ENCODE measurements at places on chromosomes 5 and 9.

DNA sequence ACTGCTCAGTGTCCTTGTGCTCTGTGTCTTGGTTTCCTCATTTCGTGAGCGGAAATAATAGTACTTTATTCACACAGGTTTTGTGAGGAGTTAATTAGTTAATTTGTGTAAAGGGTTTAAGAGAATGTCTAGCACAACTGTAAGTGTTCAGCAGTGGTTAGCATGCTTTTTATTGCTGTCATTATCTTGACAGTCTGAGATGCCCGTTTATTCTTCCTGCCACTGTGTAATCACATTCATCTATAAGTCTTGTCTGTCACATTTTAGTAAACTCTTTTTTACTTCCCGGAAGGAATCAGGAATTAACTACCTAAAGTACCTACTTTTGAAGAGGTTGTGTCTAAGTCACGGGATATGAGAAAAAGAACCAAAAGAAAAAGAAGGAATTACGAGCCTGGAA, 38.0 kb downstream of the IQGAP2 start:
- no peak for DNase-seq

DNA sequence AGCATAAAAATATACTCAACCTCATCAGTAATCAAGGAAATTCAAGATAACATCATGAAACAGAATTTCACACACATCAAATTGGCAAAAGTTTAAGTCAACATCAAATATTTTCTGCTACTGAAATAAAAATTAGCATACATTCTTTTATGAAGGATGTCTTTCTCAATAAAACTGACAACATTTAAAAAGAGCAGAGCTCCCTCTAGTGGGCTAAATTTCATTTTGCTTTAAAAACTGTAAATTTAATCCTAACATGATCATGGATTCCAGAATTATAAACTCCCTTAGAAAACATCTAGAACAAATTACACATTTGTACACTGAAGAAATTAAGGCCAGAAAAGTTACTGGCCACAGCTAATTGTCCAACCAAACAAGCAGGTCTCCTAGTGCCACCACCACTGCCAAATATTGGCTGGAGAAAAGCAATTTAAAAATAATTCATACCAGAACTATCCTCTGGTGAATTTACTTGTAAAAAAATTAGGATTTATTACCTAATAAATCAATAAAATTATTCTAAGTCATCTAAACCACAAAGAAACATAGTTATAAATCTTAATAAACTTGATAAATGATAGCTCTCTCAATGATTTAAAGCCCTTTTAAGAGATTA, 31.2 kb downstream of the DEPDC1B start:
- no peak for DNase-seq

DNA sequence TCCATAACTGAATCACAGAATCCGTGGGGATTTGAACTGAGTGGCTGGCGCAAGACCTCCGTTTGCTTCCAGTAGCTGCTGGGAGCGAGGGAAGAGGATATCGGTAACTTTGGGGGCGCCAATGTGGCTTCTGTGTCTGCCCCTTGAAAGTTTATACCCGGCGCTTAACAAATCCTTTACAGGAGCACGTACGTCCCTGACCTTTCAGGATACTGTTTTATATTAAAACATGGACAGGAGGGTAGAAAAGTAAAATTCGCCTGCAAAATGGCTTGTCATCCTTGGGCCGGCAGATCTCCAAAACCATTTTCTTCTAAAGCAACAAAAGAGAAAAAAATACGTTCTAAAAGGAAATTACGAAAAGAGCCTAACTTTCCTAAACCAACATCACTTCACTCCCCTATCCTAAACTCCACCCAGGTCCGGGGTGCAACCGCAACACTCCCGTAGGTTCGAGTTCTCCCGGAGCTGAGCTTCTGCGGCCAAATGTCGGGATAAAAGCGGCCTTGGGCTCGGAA, 656 bp upstream of the DMRT3 start:
- no peak for DNase-seq

DNA sequence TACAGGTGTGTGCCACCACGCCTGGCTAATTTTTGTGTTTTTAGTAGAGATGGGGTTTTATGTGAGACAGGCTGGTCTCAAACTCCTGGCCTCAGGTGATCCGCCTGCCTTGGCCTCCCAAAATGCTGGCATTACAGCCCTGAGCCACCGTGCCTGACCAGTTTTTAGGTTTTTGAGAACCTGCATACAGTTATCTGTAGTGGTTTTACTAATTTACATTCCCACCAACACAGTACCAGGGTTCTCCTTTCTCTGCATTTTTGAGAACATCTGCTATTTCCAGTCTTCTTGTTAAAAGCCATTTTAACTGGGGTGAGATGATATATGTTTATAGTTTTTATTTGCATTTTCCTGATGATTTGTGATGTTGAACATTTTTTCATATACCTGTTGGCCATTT, 12.8 kb downstream of the DMXL1 start:
- no peak for DNase-seq

DNA sequence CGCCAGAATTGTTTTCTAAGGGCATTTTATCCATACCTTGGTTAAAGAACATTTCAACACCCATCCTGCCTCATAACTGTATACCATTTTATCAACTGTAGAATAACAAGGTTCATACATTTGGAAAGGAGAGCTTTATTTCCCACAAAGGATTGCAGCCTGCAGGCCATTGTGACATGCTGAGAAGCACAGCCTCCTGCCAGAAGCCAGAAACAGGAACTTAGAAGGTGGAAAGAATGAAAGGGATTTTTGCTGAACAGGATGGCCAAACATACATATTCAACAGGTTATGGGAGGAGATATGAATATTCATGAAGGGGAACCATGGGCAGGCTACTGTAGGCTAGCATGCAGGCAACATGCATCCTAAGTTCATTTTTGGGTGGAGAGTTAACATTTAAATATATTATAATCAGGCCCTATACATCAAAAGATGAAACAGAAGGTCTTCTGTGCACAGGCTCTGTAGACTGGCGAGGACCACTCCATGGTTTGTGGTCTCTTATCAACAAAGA, 59.9 kb upstream of the DIRAS2 start:
- DNase-seq = no peak

- no peak for DNase-seq
These were observed 47.8 kb downstream of the PLPP7 start for GRCh38 chr9:131337131-131337848.

DNA sequence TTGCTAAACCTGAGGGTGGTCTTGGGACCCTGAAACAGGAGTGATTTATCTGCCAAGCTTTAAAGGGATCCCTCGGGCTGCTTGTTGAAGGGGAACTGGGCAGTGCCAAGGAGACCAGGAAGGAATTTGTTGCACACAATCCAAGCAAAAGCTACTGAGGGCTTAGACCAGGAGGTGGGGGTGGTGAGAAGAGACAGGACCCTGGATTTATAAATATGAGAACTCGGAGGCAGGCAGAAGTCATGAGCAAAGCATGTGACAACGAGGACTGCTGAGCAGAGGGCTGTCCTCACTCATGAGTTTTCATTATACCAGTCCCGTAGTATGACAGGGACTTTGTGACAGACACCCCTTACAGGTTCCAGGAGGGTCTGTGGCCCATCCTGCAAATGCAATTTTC, 237.3 kb downstream of the DRD1 start:
- no peak for DNase-seq

DNA sequence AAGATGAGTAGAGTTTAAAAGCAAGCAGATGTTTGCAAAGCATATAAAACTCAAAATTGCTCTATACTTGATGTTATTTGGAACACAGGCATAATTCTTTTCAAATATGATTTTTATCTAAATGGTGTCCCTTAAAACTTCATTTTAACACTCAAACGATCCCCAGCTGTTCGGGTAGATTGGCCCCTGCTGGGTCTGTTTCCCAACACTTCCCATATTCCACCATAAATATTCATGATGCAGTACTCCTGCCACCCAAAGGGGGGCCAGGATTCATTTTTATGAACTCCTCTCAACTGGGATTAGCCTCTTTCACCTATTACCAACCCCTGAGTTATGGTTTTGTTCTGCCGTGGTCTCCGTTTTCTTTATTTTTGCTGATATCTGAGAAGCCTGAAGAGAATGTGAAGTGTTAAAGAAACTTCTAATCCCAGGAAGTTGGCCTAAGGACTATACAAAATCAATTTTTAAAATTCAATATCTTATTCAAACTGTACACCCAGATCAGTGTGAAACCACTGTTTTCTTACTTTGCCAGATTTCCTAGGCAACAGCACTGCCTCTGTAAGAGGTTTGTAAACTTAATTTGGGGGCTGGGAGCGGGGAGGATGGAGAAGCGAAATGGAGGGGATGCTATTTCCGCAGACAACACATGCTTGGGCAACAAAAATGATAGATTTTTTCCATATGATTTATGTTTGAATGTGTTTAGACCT, 384.1 kb downstream of the DMRT2 start:
- no peak for DNase-seq

- no peak for DNase-seq
These were observed 47.4 kb downstream of the FNBP1 start for GRCh38 chr9:129995409-129996160.

GRCh38 chr5:35672995-35673394, 55.3 kb downstream of the SPEF2 start:
- no peak for DNase-seq

DNA sequence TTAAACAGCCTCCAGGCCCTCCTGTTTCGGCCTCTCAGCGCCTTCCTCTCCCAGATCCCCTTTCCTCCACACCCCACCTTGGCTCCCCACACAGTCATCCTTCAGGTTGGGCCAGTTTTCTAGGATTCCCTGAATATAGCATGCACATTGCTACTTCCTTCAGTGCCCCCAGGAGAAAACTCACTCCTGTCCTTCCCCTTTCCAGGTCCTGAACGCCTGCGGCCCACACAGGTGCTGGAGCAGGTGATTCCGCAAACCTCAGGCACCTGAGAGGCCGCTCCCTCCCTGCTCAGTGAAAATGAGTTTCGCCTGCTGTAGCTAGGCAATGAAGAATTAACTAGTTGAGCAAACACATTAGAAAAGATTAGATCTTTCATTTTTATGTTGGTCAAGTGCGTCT, 185.0 kb downstream of the MED10 start:
- no peak for DNase-seq

DNA sequence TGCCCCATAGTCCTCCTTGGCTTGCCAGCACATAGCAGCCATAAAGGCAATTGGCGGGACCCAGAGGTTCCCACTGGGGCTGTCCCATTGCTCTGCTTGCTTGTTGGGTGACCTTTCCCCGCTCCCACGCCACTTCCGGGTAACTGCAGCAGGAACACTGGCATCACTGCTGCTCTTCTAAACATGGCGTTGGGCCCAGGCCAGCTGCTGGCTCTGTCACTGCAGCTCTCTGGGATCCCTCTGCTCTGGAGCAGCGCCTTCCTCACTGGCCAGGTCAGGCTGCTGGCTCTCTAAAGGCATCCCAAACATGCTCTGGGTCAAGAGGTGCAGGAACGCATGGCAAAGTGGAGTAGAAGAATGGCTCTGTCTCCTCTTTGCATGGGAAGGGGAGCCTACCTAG, 92.9 kb downstream of the DRD1 start:
- DNase-seq = no peak

GRCh38 chr5:7910738-7911428, 41.9 kb downstream of the MTRR start:
- no peak for DNase-seq

GRCh38 chr9:18490641-18491370, 16.9 kb downstream of the ADAMTSL1 start:
- DNase-seq = no peak

DNA sequence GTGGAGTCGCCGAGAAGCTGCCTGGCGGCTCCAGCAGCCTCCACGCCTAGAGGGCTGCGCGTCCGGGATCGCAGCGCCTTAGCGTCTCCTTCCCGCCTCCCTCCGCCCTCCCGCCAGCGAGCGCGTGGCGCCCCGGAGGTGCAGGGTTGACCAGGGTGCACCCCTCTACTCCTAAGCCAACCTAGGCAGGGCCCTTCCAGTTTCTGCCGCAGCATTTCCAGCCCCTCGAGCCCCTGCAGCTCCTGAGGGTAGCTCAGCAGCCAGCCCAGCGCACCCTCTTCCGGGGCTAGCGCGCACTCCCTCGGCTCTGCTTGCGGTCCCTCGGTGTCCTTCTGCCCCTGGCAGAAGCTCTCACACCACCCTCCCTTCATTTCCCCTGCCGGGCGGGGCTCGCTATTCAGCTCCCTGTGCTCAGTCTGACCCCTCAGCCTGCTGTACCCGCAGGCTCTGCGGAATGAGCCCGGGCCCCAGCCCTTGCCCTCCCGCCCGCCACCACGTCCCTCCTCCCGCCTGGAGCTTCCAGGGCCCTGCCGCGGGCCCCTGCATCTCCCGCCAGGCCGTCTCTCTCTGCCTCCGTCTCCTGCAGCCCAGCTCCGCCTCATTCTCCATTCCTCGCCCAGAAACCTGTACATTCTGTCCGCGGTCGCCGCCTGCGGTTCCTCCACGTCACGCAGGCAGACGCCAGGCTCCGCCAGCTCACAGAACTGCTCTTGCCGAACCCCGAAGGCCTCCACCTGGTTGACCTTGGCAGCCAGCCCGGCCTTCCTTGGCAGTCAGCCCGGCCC, 61.8 kb downstream of the SPATA31C2 start:
- DNase-seq = no peak

GRCh38 chr5:100856462-100856861, 46.6 kb downstream of the ST8SIA4 start:
- no peak for DNase-seq
